ENCODE measurements at places on chromosomes 1 and 21. TPM values are rescaled to one million over a fixed set of nuclear protein-coding genes. Genes with fewer than 3 reads are reported as not detected.

GRCh38 chr1:207361889-207362288, 40.4 kb downstream of the CD55 start:
- H3K4me1 ChIP-seq: no peaks in the 10 kb centered on the region
- no peak overlapping the region for H3K27ac ChIP-seq
- H3K4me3 ChIP-seq: no peak overlapping the region
- no peak for DNase-seq
- H3K36me3 ChIP-seq: peaks cover 34% of the 10 kb centered on the region
- H3K27me3 ChIP-seq: no peaks in the 10 kb centered on the region

- peaks cover 13% of the 10 kb centered on the region for H3K4me1 ChIP-seq
- no peaks in the 10 kb centered on the region for H3K36me3 ChIP-seq
- H3K4me3 ChIP-seq: no peak overlapping the region
- H3K27ac ChIP-seq: peak overlapping the region; percentile 79
- no peaks in the 10 kb centered on the region for H3K27me3 ChIP-seq
These were observed 74.3 kb downstream of the TNFSF18 start for GRCh38 chr1:172976222-172977041.

DNA sequence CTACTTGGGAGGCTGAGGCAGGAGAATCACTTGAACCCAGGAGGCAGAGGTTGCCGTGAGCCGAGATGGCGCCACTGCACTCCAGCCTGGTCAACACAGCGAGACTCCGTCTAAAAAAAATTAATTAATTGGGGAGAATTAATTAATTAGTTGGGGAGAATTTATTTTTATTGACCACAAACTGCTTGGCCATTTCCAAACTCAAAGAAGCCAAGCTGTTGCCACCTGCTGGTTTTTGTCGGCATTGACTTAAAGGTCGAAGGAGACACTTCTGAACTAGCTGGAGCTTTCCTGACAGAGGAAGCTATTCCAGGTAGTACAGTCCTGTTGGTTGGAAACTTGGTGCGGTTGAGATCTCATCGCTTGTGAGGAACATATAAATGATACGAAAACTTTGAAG, 13.1 kb downstream of the MAP1LC3C start:
- H3K27ac ChIP-seq: no peak overlapping the region
- no peaks in the 10 kb centered on the region for H3K4me1 ChIP-seq
- H3K36me3 ChIP-seq: no peaks in the 10 kb centered on the region

KRTAP19-3 gene
- not detected for total RNA-seq

ITGB2 gene
- 47.1 TPM for total RNA-seq

CYP4Z1 gene
- 1.4 TPM for total RNA-seq

NCF2 gene
- 18.3 TPM for total RNA-seq

HCN3 gene
- 3.0 TPM for total RNA-seq

GRCh38 chr1:171641076-171641864, 11.2 kb downstream of the MYOC start:
- H3K27me3 ChIP-seq: no peaks in the 10 kb centered on the region
- no peak overlapping the region for H3K27ac ChIP-seq
- peaks cover 16% of the 10 kb centered on the region for H3K4me1 ChIP-seq
- no peak overlapping the region for H3K4me3 ChIP-seq
- DNase-seq: no peak

GRCh38 chr1:185433667-185434066, 116.6 kb upstream of the IVNS1ABP start:
- no peak overlapping the region for H3K27ac ChIP-seq
- H3K27me3 ChIP-seq: no peaks in the 10 kb centered on the region
- H3K4me3 ChIP-seq: no peak overlapping the region
- peaks cover under 1% of the 10 kb centered on the region for H3K4me1 ChIP-seq
- no peak for DNase-seq

DIO1 gene
- total RNA-seq: not detected

GRCh38 chr1:26317612-26318337, at the start of gene CD52:
Gene CD52 (plus strand): TSS chr1:26317958. CDS start chr1:26318018, 60 bp downstream.
- H3K27me3 ChIP-seq: no peaks in the 10 kb centered on the region
- H3K36me3 ChIP-seq: peaks cover 8% of the 10 kb centered on the region
- DNase-seq: no peak
- peak within 1 kb of the TSS; percentile 33 for H3K27ac ChIP-seq
- peak within 1 kb of the TSS; percentile 50 for H3K4me3 ChIP-seq

DNA sequence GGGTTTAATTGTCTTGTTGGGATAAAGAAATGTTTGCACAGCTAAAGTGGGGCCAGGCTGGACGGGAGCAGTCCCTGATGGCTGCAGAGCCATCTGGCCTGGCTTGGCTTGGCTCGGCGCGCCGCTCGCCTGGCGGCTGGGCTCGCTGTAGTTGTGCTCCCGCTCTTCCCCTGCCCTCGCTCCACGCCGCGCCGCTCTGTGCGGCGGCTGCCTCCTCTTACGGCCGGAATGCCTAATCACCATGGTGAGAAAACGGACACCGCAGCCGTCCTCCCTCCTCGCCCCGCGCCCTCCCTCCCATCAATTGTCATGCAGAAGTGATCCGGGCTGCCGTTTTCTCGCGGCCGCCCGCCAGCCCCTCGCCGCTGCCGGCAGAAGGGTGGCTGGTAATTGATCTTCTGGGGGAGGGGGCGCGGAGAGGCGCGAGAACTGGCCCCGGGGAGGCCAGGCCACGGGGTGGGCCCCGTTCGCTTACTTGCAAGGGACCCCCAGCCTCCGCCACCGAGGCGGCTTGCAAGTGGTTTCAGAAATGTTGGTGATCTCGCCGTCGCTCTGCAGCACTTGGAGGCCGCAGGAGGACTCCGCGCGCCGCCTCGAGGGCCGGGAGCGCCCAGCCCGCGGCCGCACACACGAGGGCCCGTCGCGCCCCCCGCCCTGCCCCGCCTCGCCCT, 12.4 kb downstream of the RNF220 start:
- H3K27ac ChIP-seq: no peak overlapping the region
- peaks cover 29% of the 10 kb centered on the region for H3K4me1 ChIP-seq
- no peak for DNase-seq
- H3K4me3 ChIP-seq: peak overlapping the region; percentile 27

MFAP2 gene
- 4.2 TPM for total RNA-seq

EMC1 gene
- total RNA-seq: 18.7 TPM

GRCh38 chr1:181206979-181207790, 118.7 kb downstream of the IER5 start:
- no peaks in the 10 kb centered on the region for H3K4me1 ChIP-seq
- no peaks in the 10 kb centered on the region for H3K27me3 ChIP-seq
- no peak for DNase-seq
- H3K36me3 ChIP-seq: no peaks in the 10 kb centered on the region

CASQ1 gene
- total RNA-seq: not detected

GRCh38 chr1:66624412-66625060, 90.6 kb downstream of the SGIP1 start:
- no peaks in the 10 kb centered on the region for H3K4me1 ChIP-seq
- no peak overlapping the region for H3K27ac ChIP-seq
- H3K36me3 ChIP-seq: no peaks in the 10 kb centered on the region
- H3K4me3 ChIP-seq: no peak overlapping the region

GRCh38 chr1:104392552-104392951, 642.9 kb downstream of the AMY1C start:
- no peak overlapping the region for H3K27ac ChIP-seq
- no peaks in the 10 kb centered on the region for H3K4me1 ChIP-seq

- peak overlapping the region; percentile 40 for H3K27ac ChIP-seq
- no peak for DNase-seq
- H3K4me3 ChIP-seq: no peak overlapping the region
- no peaks in the 10 kb centered on the region for H3K36me3 ChIP-seq
These were observed 42.1 kb upstream of the TP53BP2 start for GRCh38 chr1:223887747-223888418.

DNA sequence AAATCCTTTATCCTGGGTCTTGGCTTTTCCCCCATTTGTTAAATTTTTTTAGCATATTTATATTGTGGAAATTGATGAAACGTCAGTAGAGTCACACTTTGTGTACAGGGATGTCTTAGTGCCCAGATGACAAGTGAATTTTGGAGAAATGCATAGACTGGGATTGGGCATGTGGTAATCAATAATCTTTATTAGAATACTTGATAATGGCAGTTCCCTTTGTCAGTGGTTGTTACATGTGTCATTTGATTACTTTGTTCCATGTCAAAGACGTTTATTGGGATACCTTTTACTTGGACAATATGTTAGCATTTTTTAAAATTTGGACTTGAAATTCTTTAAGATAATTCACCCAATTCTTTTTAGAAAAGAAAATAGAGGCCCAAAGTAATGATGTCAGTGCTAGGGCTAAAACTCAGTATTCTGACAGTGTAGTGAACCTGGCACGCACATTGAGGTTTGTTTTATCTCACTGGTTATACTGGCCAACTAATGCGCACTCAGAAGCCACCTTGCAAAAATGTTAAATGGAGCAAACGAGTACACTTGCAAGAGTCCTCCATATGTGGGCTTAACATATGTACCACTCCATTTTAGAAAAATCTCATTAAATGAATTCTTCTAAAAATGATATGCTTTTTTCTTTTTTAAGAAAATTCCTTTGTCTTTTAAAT, 9.2 kb downstream of the PRPF38B start:
- no peaks in the 10 kb centered on the region for H3K4me1 ChIP-seq
- DNase-seq: no peak
- no peak overlapping the region for H3K4me3 ChIP-seq

IVL gene
- total RNA-seq: 155 TPM

DNA sequence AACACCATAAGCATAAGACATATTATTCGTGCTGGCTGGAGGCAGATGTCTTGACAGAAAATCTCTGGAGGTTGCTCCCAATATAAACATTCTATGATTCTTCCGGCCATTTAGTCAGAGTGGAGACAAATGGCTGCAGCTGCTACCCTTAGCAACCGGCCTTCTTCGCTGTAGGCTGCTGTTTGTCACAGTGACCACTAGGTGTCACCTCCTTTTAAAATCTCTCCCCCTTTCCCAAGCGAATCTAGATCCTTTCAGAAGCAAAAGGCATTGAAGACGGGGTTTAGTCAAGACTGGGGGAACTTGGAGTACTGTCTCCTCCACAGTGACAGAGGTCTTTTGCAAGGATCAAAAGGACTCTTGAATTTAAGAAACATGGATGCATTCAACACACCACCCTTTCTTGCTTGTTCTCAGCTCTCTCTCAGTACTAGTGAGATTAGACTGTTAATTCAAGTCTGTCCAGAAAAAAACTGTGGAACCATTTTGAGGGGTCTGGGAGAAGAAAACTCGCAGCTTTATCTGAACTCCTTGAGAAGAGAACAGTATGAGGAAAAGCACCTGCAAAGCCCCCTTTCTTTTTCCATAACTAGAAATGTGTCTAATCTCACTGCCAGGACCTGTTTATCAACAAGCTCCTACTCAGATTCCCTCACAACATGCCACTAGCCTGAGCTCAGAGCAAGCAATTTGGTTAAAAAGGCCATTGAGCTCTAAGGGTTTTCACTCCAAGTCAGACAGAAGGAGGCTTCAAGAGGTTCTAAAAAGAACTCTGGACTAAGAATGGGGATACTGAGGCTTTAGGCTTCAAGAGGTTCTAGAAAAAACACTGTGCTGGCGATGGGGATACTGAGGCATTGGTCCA, 408.3 kb upstream of the PLXNA2 start:
- H3K4me1 ChIP-seq: peaks cover 28% of the 10 kb centered on the region
- no peak overlapping the region for H3K27ac ChIP-seq
- DNase-seq: no peak
- no peaks in the 10 kb centered on the region for H3K36me3 ChIP-seq

KNCN gene
- not detected for total RNA-seq

SAMD11 gene
- not detected for total RNA-seq

- no peaks in the 10 kb centered on the region for H3K4me1 ChIP-seq
- no peak overlapping the region for H3K27ac ChIP-seq
- no peaks in the 10 kb centered on the region for H3K36me3 ChIP-seq
- no peaks in the 10 kb centered on the region for H3K27me3 ChIP-seq
These were observed 107.8 kb downstream of the TMEM53 start for GRCh38 chr1:44566281-44567046.

FTCD gene
- total RNA-seq: not detected

DNA sequence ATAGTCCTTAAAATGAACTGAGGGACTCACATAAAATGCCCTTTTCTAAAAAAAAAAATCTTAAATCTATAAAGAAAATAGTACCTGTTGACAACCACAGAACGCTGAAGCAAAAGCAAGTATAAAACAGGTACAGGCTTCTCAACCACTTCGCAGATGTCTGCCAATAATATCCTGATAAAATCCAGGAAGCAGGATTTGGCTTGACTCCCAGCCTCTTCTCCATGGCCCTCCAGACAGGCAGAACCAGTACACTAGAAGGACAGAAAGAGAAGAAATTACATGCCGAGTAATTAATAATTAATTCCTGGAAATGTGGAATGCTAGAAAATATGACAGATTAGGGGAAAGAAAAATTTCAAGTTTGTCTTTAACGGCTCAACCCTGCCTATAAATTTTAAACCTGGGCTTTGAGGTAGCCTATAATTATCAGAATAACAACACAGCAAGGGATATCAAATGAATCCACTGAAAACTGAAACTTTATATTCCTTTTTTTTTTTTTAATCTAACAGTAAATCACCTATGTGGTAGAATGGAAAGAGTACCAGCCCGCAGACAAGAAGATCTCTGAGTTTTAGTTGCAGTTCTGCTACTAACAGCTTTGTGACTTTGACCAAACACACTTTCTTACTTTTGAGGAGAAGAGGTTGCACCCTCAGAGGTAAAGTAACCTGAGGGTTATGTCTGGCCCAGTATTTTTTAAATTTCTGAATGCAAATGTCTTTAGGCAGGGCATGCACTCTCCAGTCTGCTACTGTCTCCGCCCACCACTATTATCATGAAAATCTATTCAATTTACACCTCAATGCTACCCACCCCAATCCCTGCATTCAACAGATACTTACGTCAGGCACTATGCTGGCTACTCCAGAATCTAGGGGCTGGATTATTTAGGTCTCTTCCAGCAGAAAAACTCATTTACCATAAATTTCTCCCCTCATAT, 2.7 kb downstream of the KIAA0319L start:
- peaks cover 46% of the 10 kb centered on the region for H3K36me3 ChIP-seq
- peaks cover 21% of the 10 kb centered on the region for H3K4me1 ChIP-seq
- H3K27ac ChIP-seq: peak overlapping the region; percentile 99
- DNase-seq: no peak

PRAMEF8 gene
- total RNA-seq: not detected

DNA sequence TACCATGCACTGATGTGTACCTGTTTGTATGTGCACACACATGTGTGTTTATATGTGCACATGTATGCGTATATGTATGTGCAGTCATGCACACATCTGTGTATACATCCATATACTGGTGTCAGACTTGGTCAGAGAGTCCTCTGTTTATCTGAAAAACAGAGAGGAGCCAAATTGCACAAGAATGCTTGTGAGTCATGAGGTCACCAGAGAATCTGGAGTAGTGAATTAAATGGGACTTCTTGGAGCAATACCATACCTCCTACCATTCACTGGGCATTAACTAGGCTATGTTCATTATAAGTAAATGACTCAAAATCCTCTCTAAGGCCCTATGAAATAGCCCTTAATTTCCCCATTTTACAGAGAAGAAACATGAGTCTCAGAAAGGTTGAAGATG, 272.1 kb upstream of the C1orf87 start:
- H3K4me1 ChIP-seq: no peaks in the 10 kb centered on the region
- no peaks in the 10 kb centered on the region for H3K36me3 ChIP-seq
- DNase-seq: no peak
- no peak overlapping the region for H3K4me3 ChIP-seq

DNA sequence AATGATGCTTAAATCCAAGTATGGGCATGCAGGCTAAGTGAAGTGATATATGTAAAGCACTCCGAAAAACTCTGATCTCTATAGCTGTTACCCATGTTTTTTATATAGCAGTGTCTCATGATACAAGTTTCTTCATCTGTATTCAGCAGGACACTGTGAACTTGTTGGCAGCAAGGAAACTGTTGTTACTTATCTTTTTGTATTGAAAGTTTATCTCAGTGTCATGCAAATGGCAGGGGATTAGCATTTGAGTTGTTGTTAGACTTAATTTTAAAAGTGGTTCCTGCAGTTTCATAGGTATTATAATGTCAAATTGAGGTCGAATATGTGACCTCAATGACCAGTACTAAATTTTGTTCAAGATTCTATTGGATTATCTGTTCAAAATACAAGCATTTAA, 47.9 kb downstream of the NCAM2 start:
- no peak overlapping the region for H3K27ac ChIP-seq
- H3K27me3 ChIP-seq: no peaks in the 10 kb centered on the region
- no peaks in the 10 kb centered on the region for H3K36me3 ChIP-seq
- no peaks in the 10 kb centered on the region for H3K4me1 ChIP-seq

OR2M3 gene
- total RNA-seq: not detected

Measured in esophagus squamous epithelium (tissue), 5 donors.